ENCODE measurements at places on chromosomes 12 and 14. TPM values are rescaled to one million over a fixed set of nuclear protein-coding genes. Genes with fewer than 3 reads are reported as not detected.

The PDZRN4 gene
- under 0.01 TPM for total RNA-seq

The DBX2 gene
- not detected for total RNA-seq

The SLC38A4 gene
- 0.26 TPM for total RNA-seq

The CLEC4C gene
- total RNA-seq, result not detected

The KCNJ8 gene
- total RNA-seq, result 1.2 TPM

The PRKAB1 gene
- total RNA-seq, result 12.6 TPM

The MUCL1 gene
- total RNA-seq, result not detected

The PLEKHD1 gene
- total RNA-seq, result not detected

The ANKRD33 gene
- 0.06 TPM for total RNA-seq

The CCDC175 gene
- not detected for total RNA-seq

The GARIN6 gene
- total RNA-seq, result not detected

The RERGL gene
- 3.1 TPM for total RNA-seq

The DDN gene
- total RNA-seq, result 0.13 TPM
